ENCODE measurements at places on chromosomes 4 and X.

DNA sequence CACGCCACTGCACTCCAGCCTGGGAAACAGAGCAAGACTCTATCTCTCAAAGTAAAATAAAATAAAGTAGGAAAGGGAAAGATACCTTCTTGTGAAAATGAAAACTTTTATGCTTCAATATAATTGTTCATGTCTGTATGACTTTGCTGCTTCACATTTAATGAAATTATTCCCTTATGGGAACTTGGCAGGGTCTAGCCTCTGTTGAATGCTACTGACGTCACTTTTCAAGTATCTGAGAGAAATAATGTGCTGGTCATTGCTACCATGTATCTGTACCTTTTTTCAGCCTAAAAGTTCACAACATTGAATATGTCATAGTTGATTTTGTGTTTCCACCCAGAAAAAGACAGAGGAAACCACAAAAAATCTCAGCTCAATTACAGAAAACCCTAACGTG is 65.2 kb downstream of the PRDM5 start:
- DNase-seq = no peak

- no peak for DNase-seq
These were observed 358.4 kb downstream of the PPP3CA start for GRCh38 chr4:100988876-100989275.

- DNase-seq = no peak
These were observed 23.0 kb upstream of the PDZD4 start for GRCh38 chrX:153853180-153853901.

DNA sequence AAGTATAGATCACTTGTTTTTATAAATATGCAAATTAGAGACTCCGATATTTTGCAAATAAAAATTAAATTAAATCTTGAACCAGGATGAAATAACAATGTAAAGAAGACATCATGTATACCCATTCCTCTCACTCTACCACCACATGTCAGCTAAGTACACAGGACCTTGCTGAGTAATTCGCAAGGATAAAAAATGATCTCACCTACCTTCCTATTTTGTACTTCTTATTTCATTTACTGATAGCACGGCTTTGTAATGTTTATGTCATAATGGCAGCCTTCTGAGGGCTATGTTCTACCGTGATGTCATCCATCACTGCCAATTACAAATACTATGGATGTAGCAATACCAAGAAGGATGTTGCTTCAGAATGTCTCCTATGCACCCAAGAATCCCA is 10.9 kb upstream of the SMR3B start:
- DNase-seq = no peak

- no peak for DNase-seq
These were observed 487.1 kb downstream of the TECRL start for GRCh38 chr4:63922146-63922545.

DNA sequence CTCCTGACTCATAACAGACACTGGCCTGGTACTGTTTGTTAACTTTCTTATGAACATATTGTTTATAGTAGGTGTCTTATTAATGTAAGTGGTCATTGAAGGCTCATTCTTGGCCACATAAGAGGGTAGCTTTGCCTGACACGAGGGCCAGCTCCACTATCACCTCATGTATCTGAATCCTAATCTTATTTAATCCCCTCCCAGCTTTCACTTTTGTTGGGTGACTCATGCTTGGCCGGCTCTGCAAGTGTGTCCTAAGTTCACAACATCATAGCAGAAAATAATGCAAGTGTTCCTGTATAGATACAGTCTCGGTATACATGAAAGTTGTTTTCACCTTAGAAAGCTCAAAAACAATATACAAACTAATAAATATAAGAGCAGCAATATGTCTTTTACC is 283.8 kb downstream of the IQCM start:
- no peak for DNase-seq

DNA sequence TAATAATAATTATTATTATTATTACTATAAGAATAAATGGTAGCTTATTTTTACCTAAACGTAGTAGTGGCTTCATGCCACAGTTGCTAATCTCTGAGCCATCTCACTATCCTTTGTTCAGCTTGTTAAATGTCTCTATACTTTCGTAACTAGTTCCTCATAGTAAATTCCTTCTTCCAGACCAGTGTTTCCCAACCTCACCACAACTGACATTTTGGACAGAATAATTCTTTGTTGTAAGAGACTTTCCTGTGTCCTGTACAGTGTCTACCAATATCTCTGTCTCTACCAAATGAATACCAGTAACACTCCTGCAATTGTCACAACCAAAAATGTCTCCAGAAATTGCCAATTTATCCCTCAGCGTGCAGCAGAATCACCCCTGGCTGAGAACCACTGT is 1040.9 kb downstream of the DMD start:
- DNase-seq = no peak

- DNase-seq = no peak
These were observed 62.7 kb upstream of the HELT start for GRCh38 chr4:184955636-184956035.

DNA sequence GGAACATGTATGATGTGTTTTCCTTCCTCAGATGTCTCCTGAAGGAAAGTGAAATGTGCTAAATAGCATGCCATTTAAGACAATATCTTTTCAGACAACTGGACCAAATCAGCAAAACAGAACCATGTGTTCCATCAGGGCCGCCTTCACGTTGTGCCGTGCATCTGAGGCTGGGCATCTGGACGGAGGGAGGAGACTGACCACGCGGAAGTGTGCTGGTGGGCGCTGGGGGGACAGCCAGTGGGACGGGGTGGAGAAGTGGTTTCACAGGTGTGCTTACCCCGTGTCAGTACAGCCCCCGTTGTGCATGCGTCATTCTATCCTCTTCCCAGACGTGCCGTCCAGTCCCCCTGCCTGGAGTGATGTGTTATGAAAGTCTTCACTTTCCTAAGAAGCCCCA is 342.1 kb upstream of the FAT1 start:
- DNase-seq = no peak

GRCh38 chr4:7030856-7031255 is 12.3 kb upstream of the TADA2B start:
- DNase-seq = no peak

- no peak for DNase-seq
These were observed 19.7 kb upstream of the RTL9 start for GRCh38 chrX:110338935-110339334.

GRCh38 chrX:79452881-79453280 is 85.7 kb upstream of the ITM2A start:
- DNase-seq = no peak

- DNase-seq = no peak
These were observed 4.6 kb downstream of the RAB33B start for GRCh38 chr4:139458543-139458942.

- no peak for DNase-seq
These were observed 5.9 kb downstream of the PRMT9 start for GRCh38 chr4:147678106-147678505.

- DNase-seq = peak; percentile 30
These were observed 72.9 kb upstream of the ENOX2 start for GRCh38 chrX:130975947-130976346.

DNA sequence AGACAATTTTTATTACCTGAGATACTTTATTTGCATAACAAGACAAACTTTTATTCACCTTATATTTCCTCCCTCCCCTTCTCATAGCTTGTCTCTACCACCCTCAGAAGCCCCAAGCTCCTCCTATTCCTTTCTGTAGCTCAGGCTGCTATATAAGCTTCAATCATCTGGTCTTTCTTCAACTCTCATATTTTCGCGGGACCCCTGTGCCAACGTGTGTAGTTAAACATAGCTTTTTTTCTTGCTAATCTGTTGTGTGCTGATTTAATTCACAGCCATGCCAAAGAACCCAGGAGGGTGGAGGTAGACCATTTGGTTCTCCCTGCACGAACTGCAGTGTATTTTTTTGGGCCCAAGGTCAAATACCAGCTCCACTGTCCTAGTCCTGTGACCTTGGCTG is 21.1 kb upstream of the CD38 start:
- DNase-seq = no peak

- no peak for DNase-seq
These were observed 205.5 kb downstream of the MID1 start for GRCh38 chrX:10414862-10415261.

- DNase-seq = no peak
These were observed 113.0 kb downstream of the ARX start for GRCh38 chrX:24902806-24903205.

GRCh38 chrX:142251680-142252079 is 46.6 kb upstream of the MAGEC2 start:
- no peak for DNase-seq

DNA sequence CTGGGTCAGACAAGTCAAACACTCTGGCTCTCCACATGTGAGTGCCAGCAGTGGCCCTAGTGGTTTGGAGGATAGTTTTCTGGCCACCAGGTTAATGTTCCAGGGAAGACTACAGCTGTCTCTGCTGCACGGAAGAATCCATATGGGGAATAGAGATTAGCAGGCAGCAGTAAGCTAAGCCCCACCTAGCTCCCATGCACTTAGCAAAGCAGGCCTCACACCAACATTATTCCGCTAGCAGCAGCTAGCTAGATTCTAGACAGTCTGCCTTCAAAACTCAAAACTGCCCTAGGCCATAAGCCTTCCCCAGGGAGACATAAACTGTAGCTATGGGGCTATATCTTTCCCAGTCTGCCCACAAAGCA is 203.4 kb downstream of the CHIC1 start:
- DNase-seq = no peak

GRCh38 chrX:153725039-153725831 is 579 bp downstream of the ABCD1 start:
- DNase-seq = no peak

- DNase-seq = no peak
These were observed 255.4 kb downstream of the SPANXN1 start for GRCh38 chrX:145502670-145503069.

- DNase-seq = no peak
These were observed 545.0 kb downstream of the GBA3 start for GRCh38 chr4:23237771-23238170.

DNA sequence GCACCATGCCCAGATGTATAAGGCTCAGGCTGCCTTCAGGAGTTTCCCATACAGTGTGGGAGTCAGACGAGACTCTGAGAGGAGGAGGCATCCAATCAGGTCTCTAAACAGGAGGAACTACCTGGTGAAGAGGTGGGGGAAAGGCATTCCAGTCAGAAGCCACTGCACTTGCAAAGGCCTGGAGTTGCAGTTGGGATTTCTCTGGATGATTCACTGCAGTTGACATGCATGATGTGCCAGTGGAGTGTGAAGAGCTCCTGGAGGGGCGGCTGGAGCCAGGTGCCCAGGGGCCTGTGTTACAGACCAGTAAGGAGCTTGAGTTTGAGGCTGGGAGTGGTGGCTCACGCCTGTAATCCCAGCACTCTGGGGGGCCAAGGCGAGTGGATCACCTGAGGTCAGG is 339.1 kb downstream of the ARHGAP10 start:
- no peak for DNase-seq

DNA sequence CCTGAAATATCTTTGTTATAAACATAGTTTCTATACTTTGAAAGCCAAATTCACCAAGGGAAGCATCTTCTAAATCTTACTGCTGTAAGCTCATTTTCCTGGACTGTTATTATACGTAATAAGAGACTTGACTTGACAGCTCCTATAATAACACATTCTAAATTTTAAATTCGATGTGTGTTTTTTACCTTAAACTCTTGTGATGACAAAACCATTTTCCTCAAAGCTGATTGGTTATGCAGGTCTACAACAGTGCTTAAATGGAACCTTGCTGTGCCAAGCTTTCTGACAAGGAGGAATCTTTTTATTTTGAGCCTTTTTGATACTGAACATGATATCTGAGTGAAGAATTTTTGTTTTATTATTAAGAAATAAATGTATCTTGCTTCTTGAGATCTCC is at the start of gene ENAM:
TSS of gene ENAM (plus strand) at position 301 of the 400 bp plus-strand sequence. CDS start 757 bp downstream, outside the sequence.
- no peak for DNase-seq

DNA sequence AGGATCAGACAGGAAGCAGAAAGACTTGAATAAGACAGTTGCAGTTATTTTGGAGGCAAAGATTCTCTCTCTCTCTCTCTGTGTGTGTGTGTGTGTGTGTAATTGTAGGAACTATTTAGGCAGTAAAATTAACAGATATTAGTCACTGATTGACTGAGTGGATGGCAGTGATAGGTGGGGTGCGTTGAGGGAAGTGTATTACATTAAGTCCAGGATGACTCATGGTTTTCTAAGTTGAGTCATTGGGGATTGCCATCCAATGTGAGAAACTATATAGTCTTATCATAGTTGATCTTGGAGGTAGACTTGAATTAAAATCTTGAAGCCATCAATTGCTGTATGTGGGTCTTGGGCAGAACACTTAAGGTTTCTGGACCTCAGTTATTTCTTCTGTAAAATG is 75.4 kb downstream of the AR start:
- no peak for DNase-seq

- no peak for DNase-seq
These were observed 221.9 kb downstream of the SNCA start for GRCh38 chr4:89615051-89615450.

DNA sequence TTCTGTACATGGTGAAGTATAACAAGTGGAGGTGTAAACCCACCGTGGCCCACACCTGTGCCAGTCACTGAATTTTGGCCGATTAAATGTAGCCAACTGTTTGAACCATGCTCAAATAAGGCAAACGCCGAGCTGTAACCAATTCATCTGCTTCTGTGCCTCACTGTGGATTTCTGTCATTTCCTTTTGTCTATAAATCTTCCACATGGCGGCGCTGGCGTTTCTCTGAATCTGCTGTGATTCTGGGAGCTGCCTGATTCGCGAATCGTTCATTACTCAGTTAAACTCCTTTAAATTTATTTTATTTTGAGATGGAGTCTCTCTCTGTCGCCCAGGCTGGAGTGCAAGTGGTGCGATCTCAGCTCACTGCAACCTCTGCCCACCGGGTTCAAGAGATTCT is 19.2 kb downstream of the SUPT20HL2 start:
- DNase-seq = no peak

- DNase-seq = no peak
These were observed 172.9 kb downstream of the PTTG2 start for GRCh38 chr4:38132843-38133662.

GRCh38 chr4:92334716-92335350 is 31.1 kb downstream of the GRID2 start:
- no peak for DNase-seq

DNA sequence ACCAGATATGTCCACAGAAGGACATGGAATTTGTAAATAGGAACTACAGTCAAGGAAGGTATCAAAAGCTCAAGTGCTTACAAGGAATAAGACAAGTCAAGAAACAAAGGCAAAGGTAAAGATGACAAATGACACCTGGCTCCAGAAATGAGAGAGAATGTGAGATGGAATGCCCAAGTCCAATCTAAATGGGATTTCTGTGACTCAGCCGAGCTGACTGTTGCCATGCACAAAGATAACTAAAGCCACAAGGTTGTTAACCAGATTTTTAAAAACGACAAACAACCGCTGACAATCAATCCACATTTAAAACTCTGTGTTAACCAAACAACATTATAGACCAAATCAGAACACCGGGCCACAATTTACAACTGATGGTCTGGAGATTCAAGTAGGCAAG is 1.1 kb downstream of the NFXL1 start:
- DNase-seq = no peak

GRCh38 chr4:53956454-53956853 is 108.0 kb downstream of the CHIC2 start:
- no peak for DNase-seq

DNA sequence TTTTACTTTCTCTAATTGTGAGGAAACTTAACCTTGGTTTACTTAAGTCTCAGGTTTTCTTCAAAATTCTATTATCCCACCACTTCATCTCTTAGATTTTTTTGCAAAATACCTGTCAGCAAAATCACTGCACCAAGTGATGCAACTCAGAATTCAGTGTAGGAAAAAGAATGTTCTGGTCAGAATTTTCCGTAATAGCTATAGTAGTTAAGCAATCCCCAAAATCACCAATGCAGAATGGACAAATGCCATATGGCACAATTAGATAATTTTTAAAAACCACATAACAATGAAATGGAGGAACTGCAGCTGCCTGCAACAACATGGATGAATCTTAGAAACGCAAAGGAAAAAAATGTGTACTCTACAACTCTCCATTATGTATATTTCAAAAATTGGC is 373.1 kb downstream of the NAF1 start:
- no peak for DNase-seq

Measured in CD4-positive, alpha-beta T cell treated with Interleukin-12 subunit alpha and Interleukin-12 subunit beta, for 1 hour (primary cell).